Right lung (tissue), 10 donors: ENCODE measurements at places on chromosomes 5 and 9. TPM values are rescaled to one million over a fixed set of nuclear protein-coding genes. Genes with fewer than 3 reads are reported as not detected.

- no peak for DNase-seq
Observed at GRCh38 chr9:72971411-72971810, 18.6 kb upstream of the ALDH1A1 start.

DNA sequence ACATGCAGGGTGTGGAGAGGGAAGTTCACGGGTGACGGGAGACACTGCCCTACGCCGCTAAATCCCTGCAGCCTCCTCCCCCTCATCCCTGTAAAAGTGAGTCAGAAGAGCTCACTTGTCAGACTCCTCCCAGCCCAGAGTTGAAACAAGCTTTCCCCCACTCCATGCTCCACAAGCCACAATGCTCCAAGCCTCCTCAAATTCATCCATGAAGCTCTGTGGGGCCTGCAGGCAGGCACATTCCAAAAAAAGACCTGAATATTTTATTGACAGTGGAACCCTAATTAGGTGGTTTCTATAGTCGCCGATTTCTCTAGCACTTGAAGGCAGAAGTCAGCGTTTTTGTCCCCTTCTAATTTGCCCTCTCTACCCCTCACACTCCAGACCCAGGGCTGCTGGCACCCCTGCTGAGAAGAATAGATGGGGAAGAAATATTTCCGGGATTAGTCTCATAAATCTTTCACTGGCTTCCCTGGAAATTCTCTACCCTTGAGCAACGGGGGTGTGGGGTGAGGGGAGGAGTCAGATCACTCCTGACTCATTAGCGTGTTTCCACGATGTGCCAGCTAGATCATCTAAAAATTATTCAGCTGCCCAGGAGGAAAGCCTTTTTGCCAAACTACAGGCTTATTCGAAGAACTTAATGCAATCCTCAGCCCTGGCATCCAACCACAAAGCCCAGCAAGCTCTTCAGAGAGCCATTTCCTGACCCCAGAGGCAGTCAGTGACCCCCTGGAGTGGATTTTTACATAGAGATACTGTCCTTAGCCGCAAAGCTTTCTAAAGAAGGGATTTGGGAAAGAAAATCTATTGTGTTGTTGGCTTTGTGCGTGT is 97.1 kb downstream of the ENC1 start:
- no peak for DNase-seq

The MUSK gene
- polyA plus RNA-seq, result 0.67 TPM

DNA sequence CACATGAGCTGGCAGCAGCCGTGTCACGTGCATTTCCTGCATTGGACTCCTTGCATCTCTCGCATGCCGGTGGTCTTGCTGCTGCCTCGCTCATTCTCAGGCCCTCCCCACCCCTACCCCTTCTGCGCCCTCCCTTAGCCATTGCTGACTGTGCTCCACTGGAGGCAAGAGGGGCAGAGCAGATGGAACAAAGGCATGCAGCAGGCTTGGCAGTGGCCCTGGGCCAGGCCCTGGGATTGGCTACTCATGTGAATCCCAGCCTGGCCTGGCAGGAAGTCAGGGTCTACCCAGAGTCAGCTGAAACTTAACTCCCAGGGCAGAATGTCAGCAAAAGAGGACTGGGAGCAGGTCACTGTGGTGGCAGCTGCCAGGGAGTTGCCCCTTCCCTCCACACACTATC is 62.3 kb downstream of the TSTD2 start:
- no peak for DNase-seq

The MAST4 gene
- polyA plus RNA-seq, result 47.5 TPM

- DNase-seq, result no peak
Observed at GRCh38 chr5:40406741-40407211, 272.9 kb upstream of the PTGER4 start.

DNA sequence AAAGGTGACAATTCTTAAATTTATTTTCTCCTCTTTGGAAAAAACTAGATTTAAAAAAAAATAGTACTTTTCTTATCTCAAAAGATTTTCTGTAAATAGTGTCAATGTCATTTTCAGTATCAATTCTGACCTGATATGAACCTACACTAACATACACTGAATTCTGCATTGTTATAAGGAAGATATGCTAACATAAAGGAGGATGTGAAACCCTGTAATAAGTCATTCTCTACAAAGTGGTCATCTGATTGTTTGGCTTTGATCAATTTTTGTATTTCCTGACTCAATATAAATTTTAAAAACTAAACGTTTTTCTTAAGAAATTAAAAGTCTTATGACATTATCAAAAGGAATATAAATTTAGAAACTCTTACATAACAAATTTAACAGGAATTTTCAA is 233.6 kb upstream of the EDIL3 start:
- DNase-seq, result no peak

The RLN2 gene
- polyA plus RNA-seq, result 2.6 TPM

DNA sequence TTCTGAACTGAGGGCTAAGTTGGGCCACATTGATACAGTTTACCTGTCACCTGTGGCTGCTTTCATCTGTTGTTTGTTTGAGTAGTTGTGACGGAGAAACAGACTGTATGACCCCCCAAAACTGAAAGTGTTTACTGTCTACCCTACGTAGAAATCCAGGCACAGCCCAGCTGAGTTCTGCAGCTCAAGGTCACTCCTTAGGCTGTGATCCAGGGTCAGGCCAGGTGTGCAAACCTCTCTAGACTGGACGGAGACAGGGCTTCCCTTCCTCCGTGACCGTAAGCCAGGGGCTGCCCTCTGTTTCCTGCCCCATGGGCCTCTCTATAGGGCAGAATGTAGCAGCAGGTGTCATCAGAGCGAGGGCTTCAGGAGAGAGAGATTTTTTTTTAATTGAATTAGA is 207.9 kb upstream of the OTULINL start:
- DNase-seq, result no peak

DNA sequence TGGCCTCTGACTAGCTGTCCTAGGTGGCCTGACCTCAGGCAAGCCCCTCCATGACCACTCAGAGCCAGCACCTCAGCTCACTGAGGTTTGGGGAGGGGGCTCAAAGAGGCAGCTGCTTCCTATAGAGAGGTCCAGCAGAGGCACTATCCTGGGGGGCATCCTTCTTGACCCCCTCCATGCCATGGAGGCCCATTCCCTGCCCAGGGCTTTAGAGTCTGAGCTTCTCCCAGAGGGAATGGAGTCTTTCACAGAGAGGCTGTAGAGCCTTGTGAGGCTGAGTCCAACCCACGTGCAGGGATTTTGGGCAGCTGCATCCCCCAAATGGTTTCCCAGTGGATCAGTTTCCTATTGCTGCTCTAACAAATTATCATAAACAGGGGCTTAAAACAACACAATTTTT is 16.9 kb downstream of the IRF1 start:
- no peak for DNase-seq

DNA sequence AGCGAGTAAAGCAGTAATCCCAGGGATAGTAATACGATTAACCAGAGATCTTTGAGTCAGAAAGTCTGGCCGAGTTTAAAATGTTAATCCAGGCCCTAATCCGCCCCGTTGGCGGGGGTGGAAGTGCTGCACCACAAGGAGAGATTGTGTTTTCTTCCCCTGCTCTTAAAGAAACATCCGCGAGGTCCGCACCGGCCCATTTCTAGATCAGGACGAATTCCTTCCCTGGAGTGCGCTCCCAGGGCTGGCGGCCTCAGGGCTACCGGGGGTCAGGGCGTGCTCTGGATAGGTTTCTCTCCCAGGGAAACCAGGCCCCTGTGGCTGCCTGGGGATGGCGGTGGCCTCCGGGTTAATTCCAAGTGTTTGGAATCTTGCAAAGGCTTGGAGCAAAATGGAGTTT is 9.3 kb upstream of the NEUROG1 start:
- DNase-seq, result no peak

The BNC2 gene
- 12.2 TPM for polyA plus RNA-seq

- DNase-seq, result no peak
Observed at GRCh38 chr5:159680095-159680494, 236.2 kb upstream of the ADRA1B start.

DNA sequence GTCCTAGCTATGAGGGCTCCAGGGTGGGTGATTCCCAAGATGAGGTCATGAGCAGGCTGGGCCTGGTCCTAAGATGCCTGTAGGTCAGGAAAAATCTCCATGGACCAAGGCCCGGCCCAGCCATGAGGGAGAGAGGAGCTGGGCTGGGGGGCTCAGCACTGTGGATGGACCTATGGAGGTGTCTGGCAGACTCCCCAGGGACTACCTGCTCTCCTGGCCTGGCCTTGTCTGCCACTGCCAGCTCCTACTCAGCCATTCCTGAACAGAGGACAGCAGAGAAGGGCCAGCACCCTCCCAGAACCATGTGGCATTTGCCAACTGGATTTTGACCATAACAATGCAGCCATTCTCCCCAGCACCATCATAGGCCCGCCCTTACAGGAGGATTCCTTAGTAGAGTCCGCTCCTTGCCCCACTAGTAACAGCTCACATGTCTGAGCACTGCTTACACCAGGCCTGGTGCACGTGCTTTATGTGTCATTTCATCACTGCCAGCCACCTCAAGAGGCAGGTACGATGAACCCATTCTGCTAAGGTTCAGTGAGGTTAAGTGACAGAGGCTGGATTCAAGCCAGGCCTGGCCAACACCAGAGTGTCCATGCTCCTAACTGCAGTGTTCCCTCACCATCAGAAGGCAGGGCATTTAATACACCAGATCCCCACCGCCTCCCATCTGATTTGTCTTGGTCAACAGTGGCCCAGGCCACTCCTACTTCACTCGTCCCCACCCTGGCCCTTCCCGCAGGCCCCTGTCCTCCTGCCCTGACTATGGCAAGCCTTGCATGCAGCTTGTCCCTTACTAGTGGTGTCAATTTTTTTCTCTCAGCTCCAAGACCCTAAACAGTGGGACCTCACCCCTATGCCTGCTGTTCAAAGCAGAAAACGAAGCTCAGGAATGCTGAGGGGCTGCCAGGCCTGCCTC is 669 bp downstream of the IL13 start:
- no peak for DNase-seq

GRCh38 chr5:109923205-109923604 is 233.5 kb downstream of the MAN2A1 start:
- DNase-seq, result no peak

- no peak for DNase-seq
Observed at GRCh38 chr9:459491-460444, 245.1 kb downstream of the DOCK8 start.

DNA sequence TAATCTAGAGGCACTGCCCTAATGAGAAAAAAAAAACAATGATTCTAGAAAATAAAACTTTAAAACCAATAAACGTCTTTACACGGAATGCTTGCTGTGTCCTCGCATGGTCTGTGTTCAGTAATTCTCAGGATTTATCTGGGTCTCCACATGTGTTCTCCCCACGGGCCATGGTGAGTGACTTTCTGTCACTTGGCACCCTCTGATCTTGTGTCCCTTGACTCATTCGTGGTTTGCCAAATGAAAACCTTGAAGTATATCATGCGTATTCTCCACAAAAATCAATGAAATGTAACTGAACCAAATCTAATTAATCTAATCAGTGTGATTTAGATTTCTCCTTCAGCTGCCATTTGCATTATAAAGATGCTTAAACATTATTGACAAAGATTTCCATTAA is 48.0 kb downstream of the UBE2QL1 start:
- no peak for DNase-seq

- DNase-seq, result no peak
Observed at GRCh38 chr9:107862323-107862722, 372.8 kb upstream of the KLF4 start.

DNA sequence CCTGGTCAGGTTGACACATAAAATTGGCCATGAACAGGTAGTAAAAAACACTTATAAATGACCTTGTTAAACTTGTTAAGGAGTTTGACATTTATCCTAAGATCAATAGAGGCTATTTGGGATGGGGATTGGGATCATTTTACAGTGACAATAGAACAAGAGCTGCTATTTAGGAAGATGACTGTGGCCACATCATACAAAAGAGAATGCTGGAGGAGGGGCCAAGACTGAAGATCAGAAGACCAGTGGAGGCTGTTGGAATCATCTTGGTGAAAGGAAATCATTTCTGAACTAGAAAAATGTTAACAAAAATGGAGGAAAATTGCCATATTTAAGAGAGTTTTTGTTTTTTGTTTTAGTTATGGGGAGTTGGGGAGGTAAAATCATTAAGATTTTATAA is 304.8 kb upstream of the TLE4 start:
- no peak for DNase-seq

DNA sequence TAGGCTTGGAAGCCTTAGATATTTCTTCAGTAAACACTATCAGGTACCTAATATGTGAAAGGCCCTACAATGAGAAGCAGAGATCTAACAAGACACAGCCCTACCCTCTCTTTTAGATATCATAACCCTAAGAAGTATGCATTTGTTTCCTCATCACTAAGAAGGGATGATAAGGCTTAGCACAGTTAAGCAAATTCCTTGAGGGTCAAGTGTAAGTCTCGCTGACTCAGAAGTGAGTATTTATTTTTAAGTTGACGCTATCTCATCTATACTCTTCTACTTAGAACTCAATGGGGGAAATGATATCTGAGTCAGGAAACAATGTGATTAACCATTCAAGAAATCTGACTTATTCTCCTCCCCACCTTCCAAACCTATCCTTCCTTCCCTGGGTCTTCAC is 149.7 kb downstream of the ESM1 start:
- no peak for DNase-seq

The TMEM38B gene
- polyA plus RNA-seq, result 16.0 TPM

DNA sequence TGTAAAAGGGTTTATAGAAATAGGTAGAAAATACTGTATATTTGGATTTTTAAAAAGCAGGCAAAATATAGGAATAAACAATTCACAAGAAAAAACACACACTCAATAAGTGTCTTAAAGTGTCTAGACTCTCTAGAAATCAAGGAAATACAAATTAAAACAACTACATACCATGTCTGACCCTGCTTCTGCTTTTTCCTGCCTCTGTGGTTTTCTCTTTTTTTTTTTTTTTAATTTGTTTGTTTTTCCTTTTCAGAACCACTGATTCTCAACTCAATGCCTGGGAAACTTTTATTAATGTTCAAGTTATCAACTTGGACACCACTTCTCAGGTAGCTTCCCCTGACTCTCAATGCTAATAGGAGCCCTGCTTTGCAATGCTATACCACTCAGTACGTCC is 25.5 kb upstream of the TAS2R1 start:
- no peak for DNase-seq

The CD274 gene
- polyA plus RNA-seq, result 0.71 TPM

The CDH9 gene
- polyA plus RNA-seq, result 0.13 TPM

GRCh38 chr9:117957267-117957666 is 253.1 kb downstream of the TLR4 start:
- no peak for DNase-seq

DNA sequence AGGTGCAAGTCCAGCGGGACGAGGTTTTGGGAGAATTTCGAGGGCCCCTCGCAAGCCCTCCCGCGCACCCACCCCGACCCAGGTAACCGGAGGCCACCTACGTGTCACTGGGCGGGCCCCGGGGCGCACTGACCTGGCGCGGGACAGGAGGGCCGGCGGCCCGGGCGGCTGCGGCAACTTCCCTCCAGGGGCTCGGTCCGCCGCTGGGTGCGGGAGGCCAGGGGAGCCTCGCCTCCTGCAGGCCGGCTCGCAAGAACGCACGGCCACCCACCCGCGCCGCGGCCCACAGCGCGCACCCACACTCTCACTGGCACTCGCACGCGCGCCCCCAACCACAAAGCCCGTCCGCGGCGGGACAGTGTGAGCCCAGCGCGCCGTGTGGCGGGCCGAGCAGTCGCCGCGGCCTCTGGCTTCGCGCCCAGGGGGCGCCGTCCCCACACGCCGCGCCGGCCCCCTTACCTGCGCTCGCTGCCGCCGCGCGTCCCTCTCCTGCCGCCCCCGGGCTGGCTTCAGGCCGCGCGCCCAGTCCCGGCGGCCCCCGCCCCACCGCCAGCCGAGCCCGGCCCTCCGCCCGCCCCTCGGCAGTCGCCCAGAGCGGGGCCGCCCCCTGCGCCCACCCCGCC is 451 bp downstream of the LPAR1 start:
- DNase-seq, result peak; percentile 62
